H54 (cell line): ENCODE measurements at places on chromosomes 2 and 18.

- no peak for DNase-seq
These were observed 66.3 kb upstream of the NABP1 start for GRCh38 chr2:191611614-191612013.

DNA sequence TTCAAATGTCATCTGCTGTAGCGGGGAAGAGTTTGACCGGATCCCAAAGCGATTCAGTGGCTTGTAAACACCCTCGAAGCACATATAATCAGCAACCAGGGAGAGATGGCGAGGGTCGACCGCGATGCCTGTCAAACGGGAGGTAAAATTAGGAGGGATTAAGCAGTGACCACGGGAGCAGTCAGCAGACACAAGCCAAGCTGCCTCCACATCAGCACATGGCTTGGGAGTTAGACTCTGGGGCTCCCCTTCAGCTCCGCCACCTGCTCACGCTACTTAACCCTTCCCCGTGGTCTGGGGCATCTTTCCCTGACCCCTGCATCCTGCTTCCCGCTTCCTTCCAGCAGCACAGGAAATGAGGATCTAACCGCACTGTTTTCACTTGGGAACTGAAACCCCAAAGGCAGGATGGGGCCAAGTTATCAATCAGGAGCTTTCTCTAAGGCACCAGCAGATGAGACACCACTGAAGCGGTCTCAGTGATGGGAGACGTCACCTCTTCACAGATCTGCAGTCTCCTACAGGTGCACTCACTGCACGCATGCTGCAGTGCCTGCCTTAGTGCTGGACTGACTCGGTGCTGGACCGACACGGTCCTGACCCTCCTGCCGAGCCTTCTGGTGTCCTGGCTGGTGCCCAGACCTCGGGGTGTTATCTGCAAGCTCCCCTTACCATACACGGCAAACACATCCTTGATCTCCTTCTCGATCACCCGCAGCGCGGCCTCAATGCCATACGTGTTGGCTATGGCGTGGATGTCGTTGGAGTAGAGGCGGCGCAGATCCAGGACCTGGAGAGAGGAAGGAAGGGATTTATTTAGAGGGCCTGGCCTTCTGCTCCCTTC is 77.5 kb downstream of the POLR1A start:
- no peak for DNase-seq

DNA sequence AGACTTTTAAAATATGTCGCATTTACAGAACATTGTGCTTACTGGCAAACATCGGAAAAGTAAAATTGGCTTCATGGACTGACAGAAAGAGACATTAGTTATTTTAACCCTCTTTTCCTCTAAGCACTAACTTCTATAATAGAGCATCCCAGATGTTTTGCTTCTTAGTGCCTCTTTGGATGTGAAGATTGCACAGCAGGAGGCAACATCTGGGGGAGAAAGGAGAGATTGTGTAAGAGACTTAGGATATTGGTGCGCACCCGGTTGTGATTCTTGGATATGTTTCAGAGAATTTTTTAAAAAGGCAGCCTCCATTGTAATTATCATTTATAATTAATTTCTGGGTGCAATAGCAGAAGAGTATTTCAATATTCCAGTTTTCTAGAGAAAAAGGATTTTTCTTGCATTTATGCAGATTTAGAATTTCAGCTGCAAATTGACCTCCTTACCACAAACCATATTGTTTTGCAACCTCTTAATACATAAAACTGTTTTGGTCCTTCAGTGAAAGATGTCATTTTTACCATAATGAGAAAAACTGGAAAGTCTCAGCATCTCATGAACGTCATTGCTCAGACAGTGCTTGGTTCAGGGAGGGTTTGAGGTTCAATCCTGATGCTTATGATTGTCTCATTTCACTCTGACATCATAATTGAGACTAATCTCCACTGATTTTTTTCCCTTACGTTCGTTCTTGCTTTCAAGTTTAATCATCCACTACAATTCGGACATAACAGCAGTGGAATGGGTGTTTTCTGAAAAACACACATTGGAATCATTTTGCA is 404.3 kb downstream of the ZNF521 start:
- DNase-seq: no peak

DNA sequence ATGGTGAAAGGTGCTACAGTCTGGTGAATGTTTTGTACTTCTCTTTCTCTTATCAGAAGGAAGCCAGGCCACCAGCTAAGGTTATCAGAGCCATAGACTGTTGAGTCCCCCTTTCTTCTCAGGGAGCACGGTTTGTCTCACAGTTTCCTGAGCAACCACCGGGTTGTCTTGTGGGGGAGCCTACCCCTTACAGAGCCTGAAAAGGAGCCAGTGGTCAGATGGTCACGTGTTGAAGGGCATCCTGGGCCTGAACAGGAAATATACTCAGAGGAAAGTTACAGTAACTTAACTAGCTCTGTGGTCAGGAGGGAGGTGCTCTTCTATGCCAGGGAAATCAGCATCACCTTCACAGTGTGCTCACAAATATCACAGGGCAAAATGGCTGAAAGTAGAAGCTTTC is 11.6 kb downstream of the CD28 start:
- no peak for DNase-seq

- no peak for DNase-seq
These were observed 84.7 kb downstream of the NFATC1 start for GRCh38 chr18:79480171-79481045.

DNA sequence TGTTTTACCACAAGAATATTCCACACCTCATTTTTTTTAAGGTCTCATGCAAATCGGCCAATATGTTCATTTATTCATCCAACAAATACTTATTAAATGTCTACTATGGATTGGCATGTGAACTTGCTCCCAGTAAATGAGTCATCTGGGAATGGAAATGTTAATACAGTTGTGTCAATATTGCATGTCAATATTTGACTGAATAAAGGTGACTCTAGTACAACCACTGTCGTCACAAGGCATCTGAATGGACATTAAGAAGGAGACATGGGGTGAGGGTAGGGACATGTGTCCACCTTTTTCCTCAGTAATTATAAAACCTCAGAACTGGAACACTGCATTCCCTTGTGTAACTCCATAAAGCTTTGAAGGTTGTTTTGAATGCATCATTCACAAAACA is 365.4 kb downstream of the ADCYAP1 start:
- no peak for DNase-seq

DNA sequence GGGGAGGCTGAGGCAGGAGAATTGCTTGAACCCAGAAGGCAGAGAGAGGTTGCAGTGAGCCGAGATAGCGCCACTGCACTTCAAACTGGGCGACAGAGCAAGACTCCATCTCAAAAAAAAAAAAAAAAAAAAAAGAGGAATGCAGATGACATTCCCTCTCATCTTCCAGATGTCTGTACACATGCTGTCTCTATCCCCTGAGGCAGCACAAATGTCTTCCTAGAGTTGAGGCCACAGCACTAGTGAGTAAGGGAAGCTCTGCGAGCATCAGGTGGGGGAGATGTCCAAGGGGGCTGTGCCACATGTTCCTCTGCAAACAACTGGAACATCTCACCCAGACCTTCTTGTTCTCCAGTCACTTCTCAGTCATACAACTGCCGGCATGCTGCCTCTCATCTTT is 35.6 kb upstream of the LRRC30 start:
- DNase-seq: no peak

- no peak for DNase-seq
These were observed 3.8 kb downstream of the KCNJ13 start for GRCh38 chr2:232772531-232772930.

GRCh38 chr2:12223732-12224131 is 477.3 kb downstream of the LPIN1 start:
- DNase-seq: no peak

GRCh38 chr2:235659767-235660322 is 166.0 kb downstream of the AGAP1 start:
- peak; percentile 68 for DNase-seq

- peak; percentile 70 for DNase-seq
These were observed 58.2 kb downstream of the BCL2L11 start for GRCh38 chr2:111178730-111179405.

DNA sequence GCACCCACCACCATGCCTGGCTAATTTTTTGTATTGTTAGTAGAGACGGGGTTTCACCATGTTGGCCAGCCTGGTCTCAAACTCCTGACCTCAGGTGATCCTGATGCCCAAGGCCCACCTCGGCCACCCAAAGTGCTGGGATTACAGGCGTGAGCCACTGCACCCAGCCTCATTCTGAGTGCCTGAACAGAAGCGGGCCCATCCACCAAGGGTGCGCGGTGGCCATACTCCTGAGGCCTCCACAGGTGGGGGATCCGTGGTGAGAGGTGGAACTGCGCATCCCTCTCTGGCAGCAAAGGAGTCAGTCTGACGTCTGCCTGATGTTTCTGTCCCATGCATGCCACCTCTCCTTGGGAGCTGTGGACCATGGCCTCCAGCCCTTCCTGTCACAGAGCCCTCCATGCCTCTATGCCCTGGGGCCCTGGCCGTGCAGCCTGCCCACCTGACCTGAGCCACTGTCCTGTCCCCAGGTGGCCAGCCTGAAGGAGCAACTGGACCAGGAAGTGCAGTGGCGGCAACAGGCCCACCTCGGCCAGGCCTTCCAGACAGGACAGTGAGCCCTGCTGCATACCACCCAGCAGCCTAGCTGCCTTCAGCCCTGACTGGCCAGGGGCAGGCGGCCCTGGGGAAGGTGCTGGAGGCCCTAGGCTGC is 7.6 kb upstream of the SNED1 start:
- DNase-seq: no peak
